ENCODE measurements at places on chromosomes 2 and 18.

- peak; percentile 45 for DNase-seq
These were observed 470.6 kb upstream of the MEX3C start for GRCh38 chr18:51668101-51668500.

GRCh38 chr2:232815569-232815968 is 39.2 kb upstream of the KCNJ13 start:
- no peak for DNase-seq

DNA sequence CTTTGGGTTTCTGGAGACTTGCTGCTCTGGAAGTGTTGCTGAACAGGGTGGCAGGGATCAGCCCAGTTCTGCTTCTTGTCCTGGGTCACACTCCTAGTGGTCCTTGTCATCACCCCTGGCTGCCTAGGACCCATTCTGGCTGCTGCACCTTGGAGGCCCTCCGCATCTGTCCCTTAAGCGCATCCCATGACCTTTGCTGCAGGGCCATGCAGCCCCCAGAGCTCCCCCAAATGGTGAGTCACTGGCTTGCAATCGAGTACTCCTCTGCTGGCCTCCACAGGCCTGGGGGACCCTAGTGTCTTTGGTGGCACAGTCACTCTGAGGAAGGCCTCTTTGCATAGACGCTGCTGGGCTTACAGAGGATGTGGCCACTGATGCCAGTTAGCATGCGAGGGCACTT is 188.5 kb downstream of the ASB1 start:
- no peak for DNase-seq

DNA sequence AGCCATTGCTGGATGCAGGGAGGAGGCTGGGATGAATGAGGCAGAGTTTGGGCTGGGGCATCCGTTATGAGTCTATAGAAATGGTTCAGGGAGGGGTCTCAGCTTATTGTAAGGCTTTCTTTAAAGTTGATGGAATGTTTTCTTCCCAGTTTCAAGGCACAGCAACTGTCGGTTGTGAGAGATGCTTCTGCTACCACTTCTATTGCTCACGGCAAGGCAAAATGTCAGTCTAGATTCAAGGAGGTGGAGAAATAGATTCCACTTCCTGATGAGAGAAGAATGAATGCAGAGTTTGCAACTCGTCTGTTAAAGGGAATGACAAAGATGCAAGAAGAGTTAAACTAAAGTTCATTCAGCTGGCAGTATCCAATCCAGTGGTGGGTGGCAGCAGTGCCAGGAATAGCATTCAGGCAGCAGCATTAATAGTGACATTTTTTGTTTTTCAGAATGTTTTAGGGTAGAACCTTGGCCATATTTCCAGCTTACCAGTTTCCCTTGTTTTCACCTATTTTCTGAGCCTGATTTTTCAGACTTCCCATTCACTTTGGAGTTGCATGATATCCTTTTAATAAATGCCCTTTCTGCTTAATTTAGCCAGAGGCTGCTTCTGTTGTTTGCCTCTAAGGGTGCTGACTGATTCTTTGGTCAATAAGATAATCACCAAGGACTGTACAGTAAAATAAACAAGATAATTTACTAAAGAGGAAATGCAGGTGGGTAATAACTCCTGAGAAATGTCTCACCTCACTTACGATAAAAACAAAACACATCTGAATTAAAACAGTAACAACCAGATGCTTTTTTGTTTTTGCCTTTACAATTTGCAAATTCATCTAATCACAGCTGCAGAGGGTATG is 138.4 kb downstream of the RPIA start:
- no peak for DNase-seq

- no peak for DNase-seq
These were observed 236.2 kb downstream of the ETAA1 start for GRCh38 chr2:67633212-67633856.

GRCh38 chr2:38940746-38941145 is 51.1 kb downstream of the ARHGEF33 start:
- no peak for DNase-seq

GRCh38 chr2:29894822-29895614 is 26.4 kb downstream of the ALK start:
- DNase-seq = peak; percentile 36

DNA sequence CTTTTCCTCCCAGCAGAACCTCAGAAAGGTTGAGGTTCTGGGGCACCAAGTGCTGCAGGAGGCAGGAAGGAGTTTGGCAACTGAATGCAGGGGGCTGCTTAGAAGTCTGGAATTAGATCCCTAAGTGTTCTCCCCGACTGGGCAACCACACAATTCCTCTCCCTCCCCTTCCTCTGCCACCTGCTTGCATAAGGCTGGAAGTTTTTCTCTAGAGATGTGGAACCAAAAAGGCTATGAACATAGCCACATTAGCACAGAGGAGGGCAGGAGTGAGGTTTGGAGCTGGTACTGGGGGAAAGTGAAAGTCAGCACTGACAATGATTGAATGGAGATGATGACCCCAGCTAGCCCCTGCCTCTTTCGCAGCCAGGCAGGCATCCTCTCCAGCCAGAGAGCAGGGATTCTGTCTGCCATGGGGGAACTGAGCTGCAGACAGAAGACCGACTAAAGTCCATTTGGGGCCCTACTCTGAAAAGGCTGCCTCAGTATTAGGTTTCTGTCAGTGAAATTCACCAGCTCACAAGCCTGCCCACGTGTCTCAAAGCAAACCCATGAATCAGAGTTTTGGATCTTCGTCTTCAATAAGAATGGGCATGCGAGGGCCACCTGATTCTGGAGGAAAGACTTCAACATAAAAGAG is 87.9 kb upstream of the ITGA6 start:
- no peak for DNase-seq

GRCh38 chr2:181814057-181814491 is 77.5 kb upstream of the ITPRID2 start:
- peak; percentile 75 for DNase-seq

Measured in astrocyte of the spinal cord (primary cell).